ENCODE measurements at places on chromosomes 11 and 22.

GRCh38 chr11:94459576-94459975 is 34.1 kb downstream of the MRE11 start:
- no peak for DNase-seq

DNA sequence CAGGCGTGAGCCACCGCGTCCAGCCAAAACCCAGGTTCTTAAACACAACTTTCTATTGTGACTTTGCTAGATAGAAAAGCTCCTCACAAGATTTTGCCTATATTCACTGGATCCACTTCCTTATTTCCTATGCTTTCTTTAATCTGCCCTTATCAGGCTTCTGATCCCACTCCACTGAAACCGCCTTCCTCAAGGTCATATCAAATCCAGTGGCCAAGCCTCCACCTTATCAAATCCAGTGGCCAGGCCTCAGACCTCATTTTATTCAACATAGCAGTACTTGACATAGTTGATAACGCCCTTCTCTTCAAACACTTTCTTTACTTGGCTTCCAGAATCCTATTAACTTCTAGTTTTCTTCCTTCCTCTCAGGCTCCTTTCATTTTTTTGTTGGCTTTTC is 29.5 kb downstream of the DIXDC1 start:
- DNase-seq, result no peak

- DNase-seq, result peak; percentile 55
Measured at GRCh38 chr11:6473451-6474412, at the start of gene TRIM3. Gene TRIM3 (minus strand): TSS chr11:6473941. CDS start chr11:6465695, 8,246 bp downstream.

- no peak for DNase-seq
Measured at GRCh38 chr22:49015459-49015858, 812.2 kb downstream of the BRD1 start.

DNA sequence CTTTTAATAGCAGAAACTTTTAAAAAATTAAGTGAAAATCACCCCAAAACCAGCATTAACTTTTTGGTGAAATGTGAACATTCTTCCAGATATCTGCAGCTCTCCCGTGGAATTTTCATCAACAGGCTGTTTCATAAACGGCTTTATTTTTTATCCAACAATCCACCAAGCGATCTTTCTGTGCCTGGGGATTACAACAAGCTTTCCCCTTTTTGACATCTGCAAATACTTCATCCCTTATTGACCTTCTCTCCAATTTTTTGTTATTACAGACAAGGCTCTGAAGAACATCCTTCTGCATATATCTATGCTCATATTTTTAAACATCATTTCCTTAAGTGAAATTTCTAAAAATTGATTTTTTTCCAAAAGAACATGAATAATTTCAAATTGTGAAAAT is 5.8 kb upstream of the SERPINH1 start:
- no peak for DNase-seq

DNA sequence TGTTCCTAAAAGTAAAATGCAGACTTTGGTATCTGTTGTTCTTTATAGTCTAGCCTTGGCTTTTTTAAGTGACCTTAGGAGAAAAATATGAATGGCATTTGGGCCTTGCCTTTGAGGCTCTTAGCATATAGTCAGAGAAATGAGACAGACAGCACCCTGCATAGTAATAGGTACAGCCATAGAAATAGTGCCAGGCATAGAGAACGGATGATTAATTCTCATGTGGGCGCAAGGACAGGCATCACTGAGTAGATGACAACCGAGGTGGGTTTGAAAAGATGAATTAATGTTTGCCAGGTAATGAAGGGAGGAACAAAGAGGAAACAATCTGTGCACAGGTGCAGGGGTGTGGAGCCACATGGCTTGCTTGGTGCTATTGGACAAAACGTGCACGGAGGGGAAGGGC is 90.5 kb downstream of the BMAL1 start:
- no peak for DNase-seq

GRCh38 chr22:50694099-50694605 is 21.5 kb downstream of the SHANK3 start:
- no peak for DNase-seq

DNA sequence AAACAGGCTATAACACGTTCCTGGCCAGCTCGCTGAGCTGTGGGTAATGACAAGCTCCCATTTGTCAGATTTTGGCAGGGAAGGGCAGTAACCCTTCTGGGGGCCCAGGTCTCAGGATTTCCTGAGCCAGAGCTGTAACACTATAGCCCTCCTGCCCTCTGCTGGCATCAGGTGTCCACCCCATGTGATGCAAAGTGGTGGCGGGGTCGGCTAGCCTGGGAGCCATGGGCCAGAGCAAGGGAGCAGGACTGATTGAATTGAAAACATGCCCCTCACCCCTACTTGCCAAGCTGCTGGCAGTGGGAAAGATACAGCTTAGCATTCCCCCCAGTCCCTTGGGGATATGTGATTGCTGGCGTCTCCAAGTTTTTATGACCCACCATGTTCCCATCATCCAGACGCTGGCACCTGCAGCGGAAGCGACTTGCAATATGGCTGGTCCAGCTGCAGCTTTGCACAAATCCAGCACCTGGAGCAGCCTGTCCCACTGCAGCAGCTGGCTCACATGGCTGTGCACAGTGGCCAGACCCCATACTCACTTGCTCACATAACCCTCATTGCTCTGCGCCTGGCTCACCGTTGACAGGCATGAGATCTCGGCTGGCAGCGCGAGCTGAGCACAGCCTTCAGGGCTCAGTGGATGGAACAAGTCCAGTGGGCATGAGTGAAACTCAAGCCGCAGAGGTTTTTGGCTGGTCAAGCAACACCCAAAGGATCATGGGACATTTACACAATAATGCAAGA is 1147.8 kb downstream of the JRKL start:
- DNase-seq, result no peak

- no peak for DNase-seq
Measured at GRCh38 chr11:74139151-74139918, 31.5 kb downstream of the C2CD3 start.

GRCh38 chr11:19644316-19644715 is 68.3 kb upstream of the NAV2 start:
- no peak for DNase-seq

- no peak for DNase-seq
Measured at GRCh38 chr22:45905924-45906865, 70.8 kb downstream of the WNT7B start.

- no peak for DNase-seq
Measured at GRCh38 chr22:17496841-17497240, 66.5 kb upstream of the SLC25A18 start.

- no peak for DNase-seq
Measured at GRCh38 chr22:26394777-26395176, 34.3 kb upstream of the ASPHD2 start.

DNA sequence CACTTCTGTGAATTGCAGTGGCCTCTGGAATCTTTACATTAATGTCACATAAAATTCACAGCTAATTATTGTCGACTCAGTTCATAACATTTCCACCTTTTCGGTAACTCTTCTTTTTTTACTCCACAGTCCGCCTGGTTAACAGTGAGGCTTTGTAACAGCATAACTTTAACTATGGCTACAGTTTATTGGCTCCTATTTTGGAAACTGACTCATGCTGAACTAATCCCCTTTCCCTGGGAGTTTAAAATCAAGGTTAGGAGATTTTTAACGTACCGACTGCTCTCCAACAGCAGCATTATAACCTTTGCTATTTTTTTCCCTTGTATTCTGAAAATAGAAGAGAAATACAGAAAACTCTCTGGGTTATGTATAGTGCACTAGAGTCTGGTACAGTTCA is 3.2 kb upstream of the POGLUT3 start:
- DNase-seq, result no peak

DNA sequence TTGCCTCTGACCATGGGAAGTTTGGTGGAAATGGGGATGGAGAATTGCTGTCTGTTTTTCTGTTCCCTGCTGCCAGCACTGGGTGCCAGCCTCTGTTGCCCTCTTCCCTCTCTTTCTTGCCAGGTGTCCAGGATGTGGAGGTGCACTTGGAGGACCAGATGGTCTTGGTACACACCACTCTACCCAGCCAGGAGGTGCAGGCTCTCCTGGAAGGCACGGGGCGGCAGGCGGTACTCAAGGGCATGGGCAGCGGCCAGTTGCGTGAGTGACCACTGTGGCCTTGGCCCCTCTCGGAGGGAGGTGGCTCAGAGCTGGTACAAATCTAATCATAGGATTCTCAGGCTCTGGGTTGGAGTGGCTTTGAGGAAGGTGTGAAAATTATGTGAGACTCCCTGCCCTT is 6.0 kb downstream of the CCS start:
- no peak for DNase-seq

DNA sequence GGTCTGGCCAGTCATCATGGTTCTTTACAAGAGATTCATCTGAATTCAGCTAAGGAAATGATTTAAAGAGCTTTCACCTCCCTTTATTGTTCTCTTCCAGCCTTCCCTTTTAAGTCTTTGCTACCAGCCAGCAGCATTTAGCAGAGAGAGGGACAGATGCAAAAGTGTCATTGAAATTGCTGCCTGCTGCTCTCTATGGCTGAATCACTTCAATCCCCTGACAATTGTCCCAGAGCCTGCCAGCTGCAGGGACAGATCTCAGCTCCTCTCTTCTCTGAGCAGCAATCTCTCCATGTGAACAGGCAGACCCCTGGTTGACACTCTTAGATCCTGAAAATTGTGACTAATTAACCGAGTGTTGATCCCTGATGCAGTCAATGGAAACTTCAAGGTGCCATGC is 816.9 kb upstream of the CCDC90B start:
- DNase-seq, result no peak

DNA sequence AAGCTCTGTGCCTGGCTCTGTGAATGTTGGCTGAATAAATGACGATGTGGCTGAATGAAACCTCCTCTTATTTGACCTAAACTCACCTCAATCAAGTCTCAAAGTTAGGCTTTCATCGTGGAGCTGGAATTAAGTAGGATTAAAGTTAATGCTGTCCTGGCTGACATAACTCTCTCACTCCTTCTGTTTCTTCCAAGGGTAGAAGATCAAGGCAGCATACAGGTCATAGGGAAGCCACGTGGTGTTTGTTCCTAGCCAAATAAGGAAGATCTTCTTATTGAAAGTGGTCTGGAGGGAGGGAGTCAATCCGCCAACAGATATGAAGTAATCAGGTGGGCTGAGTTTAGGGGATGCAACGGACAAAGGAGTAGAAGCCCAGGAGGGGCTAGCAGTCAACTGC is 59.5 kb downstream of the TRIM29 start:
- DNase-seq, result no peak

- no peak for DNase-seq
Measured at GRCh38 chr11:24471084-24471483, 25.8 kb upstream of the LUZP2 start.

DNA sequence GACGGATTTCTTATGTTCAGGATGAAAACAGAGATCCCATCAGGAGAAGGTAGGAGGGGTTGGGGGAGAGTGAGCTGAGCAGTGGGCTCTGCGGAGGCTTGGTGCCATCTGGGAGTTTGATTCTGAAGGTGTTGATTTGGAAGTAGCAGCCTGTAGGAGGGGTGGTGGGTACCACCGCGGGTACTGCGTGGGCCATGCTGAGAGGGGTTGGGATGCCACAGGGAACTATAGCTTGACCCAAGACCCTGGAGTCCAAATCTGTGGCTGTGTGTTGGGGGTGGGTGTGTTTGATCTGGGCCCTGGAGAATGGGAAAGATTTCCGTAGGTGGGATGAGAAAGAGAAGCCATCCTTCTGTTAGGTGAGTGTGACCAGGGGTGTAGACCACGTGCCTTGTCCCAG is 5.0 kb downstream of the INCENP start:
- DNase-seq, result no peak

DNA sequence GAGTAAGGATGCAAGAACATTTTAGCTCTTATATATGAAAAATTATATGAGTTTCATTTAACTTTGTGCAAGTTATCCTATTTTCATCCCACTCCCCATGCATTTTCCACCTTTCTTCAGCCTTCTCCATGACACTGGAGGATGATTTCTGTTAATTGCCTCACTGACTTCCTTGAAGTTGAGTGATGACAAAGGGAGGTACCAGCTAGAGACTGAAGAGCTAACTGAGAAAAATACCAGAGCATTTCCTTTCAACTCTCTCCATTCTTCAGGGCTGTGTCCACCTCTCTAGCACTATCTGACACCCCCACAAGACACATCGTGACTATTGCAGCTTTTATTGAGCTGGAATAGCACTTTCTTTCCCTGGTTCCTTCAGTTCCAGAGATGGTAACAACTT is 711.6 kb upstream of the LRRC4C start:
- DNase-seq, result no peak

DNA sequence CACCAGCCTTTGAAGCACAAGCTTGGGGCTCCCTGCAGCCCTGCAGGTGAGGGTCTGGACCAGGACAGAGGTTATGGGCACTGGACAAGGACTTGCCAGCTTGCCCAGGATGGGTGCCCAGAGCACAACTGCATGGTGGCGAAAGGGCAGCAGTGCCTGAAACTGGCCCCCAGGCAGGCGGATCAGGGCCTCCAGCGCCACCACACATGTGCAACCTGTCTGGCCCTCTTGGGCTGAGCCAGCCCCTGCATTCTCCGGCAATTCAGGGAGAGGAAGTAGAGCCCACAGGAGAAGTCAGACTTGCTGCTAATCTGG is 18.8 kb downstream of the MB start:
- DNase-seq, result no peak

DNA sequence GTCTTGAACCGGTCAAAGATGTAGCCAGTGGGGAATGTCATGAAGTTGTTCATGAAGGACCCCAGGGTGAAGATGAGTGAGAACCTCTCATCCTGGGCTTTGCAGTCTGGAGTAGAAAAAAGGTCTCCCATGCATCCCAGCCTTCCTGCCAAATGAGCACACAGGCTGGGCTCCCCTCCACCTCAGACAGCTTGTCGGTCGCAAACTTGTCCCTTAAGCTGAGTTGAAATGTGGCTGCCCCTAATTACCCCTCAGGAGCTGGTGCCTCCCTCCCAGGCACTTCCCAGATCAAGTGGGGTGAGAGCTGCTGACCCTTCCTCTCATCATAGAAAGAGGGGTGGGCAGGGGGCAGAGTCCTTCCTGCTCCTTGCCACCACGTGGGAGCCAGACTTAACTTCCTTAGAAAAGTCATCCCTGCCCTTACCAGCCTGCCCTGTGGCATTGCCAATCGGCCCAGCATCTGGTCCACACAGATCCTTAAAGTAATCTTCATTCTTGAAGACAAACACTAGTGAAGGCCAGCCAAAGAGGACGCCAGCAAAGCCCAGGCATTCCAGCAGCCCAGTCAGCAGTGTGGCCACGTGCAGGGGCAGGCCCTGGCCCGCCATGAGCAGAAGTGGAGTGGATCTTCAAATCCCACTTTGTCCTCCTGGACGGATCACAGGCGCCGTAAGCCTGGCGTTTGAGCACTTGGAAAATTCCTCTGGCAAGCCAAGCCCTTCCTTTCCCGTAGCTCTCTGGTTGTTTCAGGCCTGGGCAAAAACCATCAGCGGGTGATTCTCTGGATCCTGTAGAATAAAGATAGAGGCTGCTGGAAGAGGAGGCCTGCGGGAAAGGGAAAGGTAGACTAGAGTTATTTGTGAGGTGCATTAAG is 1.1 kb downstream of the SLC43A3 start:
- DNase-seq, result no peak

- no peak for DNase-seq
Measured at GRCh38 chr22:35866651-35867050, 149.0 kb downstream of the APOL5 start.

Data from esophagus squamous epithelium (tissue), 5 donors.